ENCODE measurements at places on chromosomes 5 and 9.

DNA sequence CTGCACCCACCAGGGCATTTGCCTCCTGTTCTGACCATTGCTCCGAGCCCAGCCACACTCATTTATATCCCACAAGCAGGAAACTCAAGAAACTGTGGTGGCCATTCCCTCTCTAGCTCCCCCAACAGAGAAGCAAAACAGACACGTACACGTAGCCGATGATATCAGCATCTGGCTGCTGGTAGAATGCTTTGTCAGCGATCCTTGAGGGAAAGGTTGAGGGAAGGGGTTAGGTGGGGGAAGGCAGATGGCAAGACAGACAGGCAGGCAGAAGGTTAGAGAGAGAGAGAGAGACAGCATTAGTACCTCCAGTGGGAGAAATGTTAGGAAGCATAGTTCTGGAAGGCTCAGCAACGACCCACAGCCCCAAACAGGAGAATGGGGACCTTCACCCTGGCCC lies 7.8 kb downstream of the HIGD2A start:
- no peak for ATAC-seq

- no peak for ATAC-seq
Observed at GRCh38 chr5:33824516-33825195, 67.1 kb downstream of the ADAMTS12 start.

GRCh38 chr9:96423322-96423984 lies 5.3 kb upstream of the ZNF367 start:
- no peak for ATAC-seq

DNA sequence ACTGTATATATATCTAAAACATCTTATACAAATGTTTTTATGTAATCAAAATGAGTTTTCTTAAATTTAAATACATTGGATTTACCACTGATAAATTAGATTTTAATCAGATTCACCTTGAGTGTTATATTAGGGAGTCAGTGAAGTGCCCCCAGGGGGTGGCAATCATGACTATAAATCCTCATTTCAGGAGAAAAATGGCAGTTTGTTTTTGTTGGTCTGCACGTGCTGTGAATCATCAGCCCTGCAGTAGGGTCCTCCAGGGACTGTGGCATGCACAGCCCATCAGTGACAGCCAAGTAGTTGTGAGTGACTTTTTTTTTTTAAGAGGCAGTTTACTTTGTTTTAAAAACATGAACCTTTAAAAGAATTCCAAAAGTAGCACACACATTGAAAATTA lies 65.2 kb downstream of the ZSWIM6 start:
- no peak for ATAC-seq

- ATAC-seq, result peak; percentile 86
Observed at GRCh38 chr5:157025093-157025698, 33.7 kb downstream of the HAVCR1 start.
